ENCODE measurements at places on chromosomes 3 and 15.
A peak's percentile ranks its signal among the peaks of the same experiment; 100 is the strongest.

GRCh38 chr15:89395996-89396395 lies 61.4 kb upstream of the POLG start:
- no peak for DNase-seq

DNA sequence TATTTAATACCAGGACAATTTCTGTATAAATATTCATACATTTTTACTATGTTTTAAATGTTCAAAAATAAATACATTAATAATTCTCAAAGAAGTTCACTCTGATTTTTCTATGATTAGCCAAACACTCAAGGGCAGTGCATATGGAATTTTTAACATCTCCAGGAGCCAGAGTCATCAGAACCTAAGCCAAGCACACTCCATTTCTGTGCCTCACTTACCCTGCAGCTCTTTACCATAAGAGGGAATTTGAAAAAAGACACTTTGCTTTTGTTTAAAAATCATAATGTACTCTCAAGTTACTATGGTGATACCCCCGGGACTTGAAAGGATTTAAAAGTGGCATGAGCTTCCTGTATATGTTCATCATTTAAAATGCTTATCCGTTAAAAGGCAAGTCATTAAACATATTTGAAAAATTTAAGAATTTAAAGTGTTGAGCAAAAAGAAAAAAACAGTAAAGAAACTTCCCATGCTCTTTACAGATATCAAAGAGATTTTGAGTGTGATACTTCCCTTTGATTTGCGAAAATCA lies 747.4 kb upstream of the NECTIN3 start:
- DNase-seq = no peak

DNA sequence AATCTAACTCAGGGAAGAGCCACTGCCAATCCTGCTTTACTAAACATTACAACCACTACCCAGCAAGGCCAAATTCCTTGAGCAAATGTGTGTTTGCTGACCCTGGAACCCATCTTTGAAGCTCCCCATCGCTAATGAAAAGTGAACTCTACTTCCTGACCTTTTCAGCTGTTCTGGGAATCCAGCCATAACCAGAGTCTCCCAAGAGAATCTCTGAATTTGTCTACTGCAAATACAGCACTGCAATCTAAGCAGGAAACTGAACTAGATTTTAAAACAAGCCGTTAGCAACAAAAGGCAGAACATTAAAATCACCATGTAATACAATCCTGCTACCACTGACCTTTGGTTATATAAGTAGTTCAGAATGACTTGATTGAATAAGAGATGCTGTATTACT lies 309.2 kb downstream of the MAGI1 start:
- peak; percentile 70 for DNase-seq

GRCh38 chr15:81111510-81112470 lies 22.3 kb upstream of the CFAP161 start:
- DNase-seq = no peak

GRCh38 chr15:85534031-85534430 lies 153.6 kb downstream of the AKAP13 start:
- DNase-seq = no peak

- no peak for DNase-seq
Measured at GRCh38 chr3:67228136-67228535, 230.0 kb downstream of the KBTBD8 start.

GRCh38 chr3:47158208-47158607 lies 5.7 kb downstream of the SETD2 start:
- DNase-seq = no peak

- DNase-seq = peak; percentile 53
Measured at GRCh38 chr3:13189639-13190377, 116.6 kb upstream of the IQSEC1 start.
